ENCODE measurements at places on chromosomes 2 and 18.

DNA sequence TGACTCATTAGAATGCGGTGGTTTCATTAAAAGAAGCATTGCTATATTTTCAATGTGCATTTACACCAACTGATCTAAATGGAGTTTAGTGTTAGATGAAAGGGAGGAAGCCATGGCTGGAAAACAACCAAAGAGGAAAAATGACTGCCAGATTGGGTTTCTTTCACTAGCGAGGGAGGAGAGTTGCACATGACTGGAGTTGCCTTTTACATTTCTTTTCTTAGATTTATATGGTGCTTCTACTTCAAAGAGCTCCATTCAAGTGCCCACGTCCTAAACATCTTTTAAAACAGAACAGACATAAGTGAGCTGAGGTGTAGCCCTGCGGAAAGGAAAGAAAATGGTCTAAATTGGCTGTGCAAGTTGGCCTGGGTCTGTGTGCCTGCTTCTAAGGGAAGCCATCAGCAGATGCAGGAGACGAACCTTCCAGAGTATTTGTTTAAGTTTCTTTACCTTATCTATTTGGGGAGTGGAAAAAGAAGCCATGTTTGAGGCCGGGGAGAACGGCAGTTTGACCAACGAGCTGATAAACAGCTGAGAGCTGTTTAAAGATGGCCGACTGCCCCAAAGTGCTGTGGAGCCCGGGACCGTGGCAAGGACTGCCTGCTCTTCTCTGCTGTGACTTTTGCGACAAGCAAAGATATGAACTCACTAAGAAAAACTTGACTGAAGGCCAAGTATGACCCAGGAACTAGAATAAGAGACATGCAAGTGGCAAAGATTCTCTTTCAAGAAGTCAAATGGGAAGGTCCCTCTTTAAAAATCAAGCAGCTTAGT is 327.0 kb downstream of the ZNF516 start:
- no peak for DNase-seq

GRCh38 chr2:24620936-24621335 is 129.9 kb downstream of the NCOA1 start:
- no peak for DNase-seq

DNA sequence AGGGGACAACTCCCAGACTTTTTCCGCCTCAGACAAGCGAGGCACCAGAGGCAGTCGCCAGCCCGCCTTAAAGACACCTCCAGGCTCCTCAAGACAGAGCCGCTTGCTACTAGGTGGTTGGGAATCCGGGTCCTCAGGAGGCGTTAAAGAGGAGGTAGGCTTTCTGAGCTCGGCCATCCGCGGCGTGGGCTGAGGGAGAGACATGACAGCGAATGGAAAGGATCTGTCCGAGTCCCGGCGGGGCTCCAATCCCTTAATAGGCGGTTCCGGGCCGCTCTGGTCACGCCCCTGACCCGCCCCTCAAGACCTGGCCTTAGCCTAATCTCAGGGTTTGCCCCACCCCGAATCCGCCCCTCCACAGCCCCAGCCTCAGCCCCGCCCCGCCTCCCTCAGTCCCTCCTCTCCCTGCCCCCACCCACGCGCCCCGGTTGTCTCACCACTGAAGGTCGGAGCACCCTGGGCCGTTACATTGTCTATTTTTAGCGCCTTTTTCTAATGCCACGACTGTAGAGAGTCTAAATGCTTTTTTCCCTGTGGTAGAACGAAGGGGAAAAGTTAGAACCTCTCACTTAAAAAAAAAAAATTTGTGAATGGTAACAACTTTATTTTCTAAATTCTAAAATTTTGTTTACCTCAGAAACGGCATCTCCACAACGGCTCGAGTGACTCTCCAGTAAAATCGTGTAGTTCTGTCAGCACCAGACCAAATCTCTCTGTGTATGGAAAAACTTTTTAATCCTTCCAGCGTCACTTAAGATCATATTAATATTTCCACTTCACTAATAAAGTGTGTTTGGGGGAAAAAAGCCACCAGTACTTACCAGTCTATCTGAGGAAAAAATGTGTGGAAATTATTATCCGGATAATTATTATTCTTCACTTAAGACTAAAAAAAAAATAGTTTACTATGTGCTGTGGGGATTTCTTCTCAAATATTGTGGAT is at the start of gene RAD51AP2:
TSS of gene RAD51AP2 (minus strand) at position 229 of the 943 bp plus-strand sequence. CDS start at position 204, 25 bp downstream.
- DNase-seq = no peak

GRCh38 chr2:24837996-24838513 is 44.8 kb downstream of the CENPO start:
- DNase-seq = no peak

DNA sequence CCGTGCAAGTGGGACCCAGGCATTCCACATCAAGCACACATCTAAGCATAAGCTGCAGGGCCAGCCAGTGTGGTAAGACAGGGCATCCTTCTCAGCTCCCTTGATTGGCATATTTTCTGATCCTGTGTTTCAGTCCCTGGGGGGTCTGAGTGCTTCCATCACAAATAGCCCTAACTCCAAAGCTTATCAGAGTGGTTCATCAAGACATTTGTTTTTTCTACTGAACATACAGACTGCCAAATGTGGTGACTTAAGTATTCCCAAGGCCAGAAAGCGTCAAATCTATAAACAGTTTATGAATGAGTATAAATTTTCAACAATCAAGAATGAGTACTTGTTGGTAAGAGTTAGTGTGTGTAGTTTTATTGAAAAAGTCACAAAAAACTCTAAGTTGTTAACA is 18.8 kb downstream of the SPRED2 start:
- DNase-seq = no peak

- DNase-seq = no peak
Measured at GRCh38 chr2:164793529-164793928, 48.1 kb downstream of the COBLL1 start.

DNA sequence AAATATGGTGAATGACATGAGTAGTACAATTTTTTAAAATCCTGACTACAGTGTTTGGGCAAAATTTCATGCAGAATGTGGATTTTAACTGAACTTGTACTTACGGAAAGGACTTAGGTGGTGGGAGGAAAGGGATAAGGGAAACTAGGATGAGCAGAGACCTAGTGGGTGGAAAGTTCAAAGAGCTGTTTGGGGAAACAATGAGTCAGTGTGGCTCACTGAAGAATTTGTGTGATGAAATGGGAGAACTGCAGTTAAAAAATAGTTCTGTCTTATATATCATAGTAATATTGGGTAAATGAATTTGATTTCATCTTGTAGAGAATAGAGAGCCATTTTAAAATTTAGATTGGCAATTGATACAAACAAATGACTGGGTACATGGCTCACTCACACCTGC is 220.1 kb upstream of the CTAGE1 start:
- DNase-seq = no peak

GRCh38 chr2:206890179-206890578 is 49.1 kb upstream of the CPO start:
- DNase-seq = no peak

DNA sequence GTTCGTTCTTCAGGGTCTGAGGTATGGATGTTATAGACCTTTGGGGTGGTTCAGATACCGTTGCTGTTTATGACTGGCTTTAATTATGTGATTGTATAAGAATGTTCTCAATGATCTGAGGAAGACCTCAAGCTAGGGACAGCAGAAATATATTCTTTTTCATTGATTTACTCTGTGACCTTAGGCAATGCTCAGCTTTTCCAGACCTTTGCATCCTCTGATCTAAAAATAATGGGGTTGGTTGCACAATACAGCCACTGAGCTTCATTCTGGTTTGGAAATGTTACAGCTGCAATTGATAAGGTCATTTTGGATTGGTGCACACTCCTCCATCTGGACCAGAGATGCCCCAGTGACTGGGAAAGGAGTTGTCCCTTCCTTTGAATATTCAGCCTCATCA is 17.2 kb upstream of the CABYR start:
- DNase-seq = no peak

DNA sequence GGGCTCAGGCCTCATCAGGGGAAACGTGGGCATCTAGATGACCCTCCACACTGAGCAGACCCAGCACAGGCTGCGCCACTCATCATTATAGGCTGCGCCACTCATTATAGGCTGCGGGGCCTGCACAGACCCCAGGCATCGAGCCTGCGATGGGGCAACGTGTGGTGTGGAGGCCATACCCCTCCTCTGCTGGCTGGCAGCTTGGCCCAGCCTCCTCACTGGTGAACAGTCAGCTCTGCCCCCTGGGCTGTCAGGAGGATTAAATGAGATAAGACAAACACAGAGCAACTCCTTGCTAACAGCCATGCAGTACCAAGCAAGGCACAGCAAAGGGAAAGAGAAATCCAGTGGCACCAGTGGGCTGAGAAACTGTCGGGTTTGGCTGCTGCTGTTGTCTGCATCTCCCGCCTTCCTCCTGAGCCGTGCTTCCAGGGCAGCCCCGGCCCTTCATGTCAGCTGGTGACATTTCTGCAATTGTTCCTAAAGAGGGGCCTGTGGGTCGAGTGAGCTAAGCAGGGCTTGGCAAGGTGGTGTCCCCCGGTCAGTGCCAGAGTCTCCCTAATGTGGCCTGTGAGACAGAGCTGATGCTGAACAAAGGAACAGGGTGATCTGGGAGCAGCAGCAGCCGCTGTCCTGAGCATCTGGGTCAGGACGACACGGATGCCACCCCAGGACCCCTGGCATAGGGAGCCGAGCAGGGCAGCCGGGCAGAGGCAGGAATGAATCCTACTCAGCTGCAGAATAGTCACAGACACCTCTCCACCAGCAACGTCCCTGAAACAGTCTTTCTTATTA is 48.7 kb downstream of the RRM2 start:
- DNase-seq = no peak

GRCh38 chr18:70423120-70423519 is 134.3 kb downstream of the SOCS6 start:
- DNase-seq = no peak

GRCh38 chr2:56624181-56624580 is 440.4 kb downstream of the CCDC85A start:
- no peak for DNase-seq

DNA sequence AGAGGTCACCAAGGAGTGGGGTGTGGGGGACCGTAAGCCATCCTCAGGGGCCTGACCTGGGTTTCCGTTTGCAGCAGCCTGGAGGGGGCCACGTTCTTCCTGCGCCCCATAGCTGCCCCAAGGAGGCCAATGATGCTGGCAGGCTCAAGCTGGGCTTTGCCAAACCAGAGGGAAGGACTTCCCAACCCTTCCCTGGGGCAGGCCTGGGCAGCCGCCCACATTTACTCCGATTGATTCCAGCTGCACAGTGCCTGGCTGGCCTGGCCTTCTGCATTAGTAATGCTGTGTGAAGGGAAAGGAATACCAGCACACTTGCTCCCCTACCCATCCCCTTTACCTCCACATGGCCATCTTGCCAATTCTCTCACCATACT is 360.6 kb upstream of the SLC14A2 start:
- no peak for DNase-seq

DNA sequence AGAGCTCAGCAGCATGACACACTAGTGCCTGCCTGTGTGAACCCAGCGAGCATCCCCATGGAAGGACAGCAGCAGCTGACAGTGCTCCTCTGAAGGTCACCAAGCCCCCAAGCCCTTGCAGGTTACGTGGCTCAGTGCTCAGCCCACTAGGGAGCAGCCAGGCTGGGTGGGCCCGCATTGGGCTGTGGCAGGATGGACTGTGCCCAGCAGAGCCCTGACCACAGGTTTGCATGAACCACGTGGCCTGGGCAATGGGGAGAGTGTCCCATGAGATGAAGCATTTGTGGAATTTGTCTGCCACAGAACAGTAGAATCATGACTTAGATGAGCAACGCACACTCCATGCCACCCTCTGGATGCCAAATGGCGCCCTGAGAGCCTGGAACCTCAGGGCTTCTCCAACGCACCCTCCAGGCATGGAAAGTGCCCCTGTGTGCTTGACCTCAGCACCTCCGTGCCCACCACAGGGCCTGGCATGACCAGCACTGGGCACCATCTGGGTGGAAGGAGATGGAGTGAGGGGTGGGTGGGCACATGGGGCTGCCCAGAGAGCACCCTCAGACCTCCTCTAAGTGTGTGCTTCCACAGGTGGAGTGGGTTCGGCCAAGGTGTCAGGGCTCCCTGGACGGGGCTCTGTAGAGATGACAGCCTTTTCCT is 216.1 kb upstream of the RAB6C start:
- DNase-seq = no peak

DNA sequence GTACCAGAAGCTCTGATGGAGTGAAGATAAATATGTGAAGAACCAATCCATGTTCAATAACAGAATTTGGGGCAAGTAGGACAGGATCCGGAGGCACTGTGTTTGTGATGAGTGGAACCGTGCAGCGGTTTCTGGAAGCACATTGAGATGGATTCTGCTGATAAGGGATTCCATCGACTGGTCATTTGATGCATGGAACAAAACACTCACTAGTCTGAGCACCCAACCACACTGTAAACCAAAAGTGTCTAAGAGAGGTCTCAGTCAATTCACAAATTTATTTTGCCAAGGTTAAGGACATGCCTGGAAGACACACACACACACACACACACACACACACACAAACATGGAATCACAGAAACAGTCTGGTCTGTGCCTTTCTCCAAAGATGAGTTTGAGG is 459.5 kb downstream of the FBXO15 start:
- DNase-seq = no peak

GRCh38 chr18:57819119-57819518 is 16.0 kb upstream of the ATP8B1 start:
- DNase-seq = no peak

DNA sequence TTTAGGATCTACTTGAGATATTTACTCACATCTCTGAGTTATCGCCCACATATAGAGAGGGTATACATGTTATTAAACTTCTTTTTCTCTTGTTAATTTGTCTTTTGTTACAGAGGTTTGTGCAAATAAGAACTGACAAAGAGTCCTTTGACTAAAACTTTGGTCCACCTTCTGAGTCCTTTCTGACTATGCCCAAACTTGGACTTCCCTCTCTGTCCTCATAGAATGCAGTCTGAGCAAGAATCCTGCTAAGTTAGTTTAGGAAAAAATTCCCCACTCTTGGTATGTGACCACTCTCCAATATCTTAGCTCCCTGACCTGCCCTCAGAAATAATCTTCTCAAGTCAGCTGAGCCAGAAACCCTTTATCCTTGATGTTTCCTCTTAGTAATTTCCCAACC is 257.5 kb upstream of the REG3G start:
- DNase-seq = no peak

GRCh38 chr18:61589053-61589723 is 256.0 kb downstream of the CDH20 start:
- no peak for DNase-seq

GRCh38 chr2:31004257-31004656 is 134.0 kb downstream of the GALNT14 start:
- DNase-seq = no peak

GRCh38 chr2:126886211-126886915 is 12.3 kb upstream of the TEX51 start:
- no peak for DNase-seq

Measured in stimulated activated CD4-positive, alpha-beta T cell treated with anti-CD3 and anti-CD28 coated beads, Interleukin-1b, Interleukin-23, amount 100 ng/mL, for 24 hours (primary cell).